Omental fat pad (tissue), 4 donors: ENCODE measurements at places on chromosomes 6 and 20. TPM values are rescaled to one million over a fixed set of nuclear protein-coding genes. Genes with fewer than 3 reads are reported as not detected.

The RNF217 gene
- 61.1 TPM for total RNA-seq

The TMEM74B gene
- total RNA-seq = not detected

The TP53INP2 gene
- total RNA-seq = 17.4 TPM

The EYS gene
- total RNA-seq = 0.19 TPM

The ENPP4 gene
- total RNA-seq = 27.3 TPM

The DDO gene
- 2.4 TPM for total RNA-seq

The SIGLEC1 gene
- 57.5 TPM for total RNA-seq

The HLA-DQA2 gene
- total RNA-seq = 0.96 TPM

The E2F1 gene
- 1.6 TPM for total RNA-seq

The SFTA2 gene
- not detected for total RNA-seq

The ENPP3 gene
- total RNA-seq = 0.74 TPM

The MCM9 gene
- 12.2 TPM for total RNA-seq

The ADGRB3 gene
- 1.7 TPM for total RNA-seq

The SCUBE3 gene
- total RNA-seq = 0.47 TPM

The BHLHE23 gene
- not detected for total RNA-seq

The GHRH gene
- not detected for total RNA-seq

The PEX7 gene
- 6.3 TPM for total RNA-seq

The SLC35D3 gene
- not detected for total RNA-seq

The CCN5 gene
- total RNA-seq = 47.1 TPM

The ABRACL gene
- 6.1 TPM for total RNA-seq

The LGSN gene
- not detected for total RNA-seq
